Activated CD4-positive, CD25-positive, alpha-beta regulatory T cell treated with anti-CD3 and anti-CD28 coated beads, Interleukin-2, amount 50 U/mL, for 72 hours (primary cell): ENCODE measurements at places on chromosomes 12 and 14.

DNA sequence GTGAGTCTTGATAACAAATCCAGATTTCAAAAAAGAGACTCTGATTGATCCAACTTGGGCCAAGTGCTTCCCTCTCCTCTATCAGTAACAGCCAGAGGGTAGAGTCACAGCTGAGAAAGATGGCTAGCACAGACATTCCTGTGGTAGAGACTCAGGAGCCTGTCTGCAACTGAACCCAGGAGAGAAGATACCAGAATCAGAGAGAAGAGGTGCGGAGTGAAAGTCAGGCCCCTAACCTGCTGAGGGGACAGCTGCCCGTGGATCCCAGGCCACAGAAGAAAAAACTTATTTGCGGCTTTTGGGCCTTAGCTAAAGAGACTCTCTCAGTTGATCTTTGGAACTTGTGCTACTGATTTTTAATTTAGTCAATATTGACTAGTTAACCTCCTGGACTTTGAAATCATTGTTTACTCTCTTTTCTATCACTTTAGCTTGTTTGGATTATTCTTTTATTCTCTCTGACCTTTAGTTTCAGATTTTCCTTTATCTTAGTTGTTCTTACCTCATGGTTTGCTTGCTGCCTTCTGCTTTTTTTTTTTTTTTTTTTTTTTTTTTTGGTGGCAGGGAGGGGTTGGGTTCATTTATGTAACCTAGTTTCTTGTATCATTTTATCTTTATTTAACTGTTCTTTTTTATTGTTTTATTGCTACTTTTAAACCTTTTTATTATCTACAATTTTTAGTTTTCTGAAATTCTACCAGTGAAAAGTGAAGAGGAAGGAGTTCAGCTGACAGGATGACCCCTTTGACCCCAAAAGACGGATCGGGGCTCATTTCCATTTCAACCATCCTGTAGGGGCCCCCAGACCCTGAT is 154.9 kb upstream of the KRR1 start:
- no peak for DNase-seq

DNA sequence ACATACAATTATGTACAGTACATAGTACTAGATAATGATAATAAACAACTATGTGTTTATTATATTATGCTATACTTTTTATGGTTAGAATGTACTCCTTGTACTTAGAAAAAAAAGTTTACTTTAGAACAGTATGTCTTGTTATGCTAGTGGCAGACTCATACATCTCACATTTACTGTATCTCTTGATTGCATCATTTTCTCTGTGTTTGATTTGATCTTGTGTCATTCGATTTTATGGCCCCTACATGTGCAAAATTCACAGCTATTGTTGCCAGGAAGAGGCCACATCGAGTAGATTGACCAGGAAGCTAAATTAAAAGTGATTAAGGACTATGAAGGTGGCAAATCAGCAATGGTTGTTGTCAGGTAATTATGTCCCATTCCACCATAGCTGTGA is 153.0 kb downstream of the PCNX1 start:
- DNase-seq, result no peak

DNA sequence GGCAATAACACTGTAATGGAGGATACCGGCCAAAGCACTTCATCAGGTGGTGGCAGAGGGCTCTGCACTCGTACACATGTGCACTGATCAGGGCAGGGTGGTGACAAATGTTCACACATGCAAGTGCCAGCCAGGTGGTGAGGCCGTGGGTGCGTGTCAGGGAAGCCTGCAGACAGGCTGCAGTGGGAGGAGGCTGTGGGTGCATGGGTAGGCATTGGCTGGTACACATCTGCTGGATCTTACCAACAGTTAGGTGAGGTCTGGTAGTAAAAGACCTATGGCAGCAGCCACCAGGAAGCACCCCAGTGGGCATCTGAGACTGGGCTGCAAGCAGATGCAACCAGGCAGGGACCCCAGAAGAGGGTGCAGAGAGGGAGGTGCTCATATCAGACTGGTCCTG is 65.3 kb downstream of the PDE6H start:
- no peak for DNase-seq

DNA sequence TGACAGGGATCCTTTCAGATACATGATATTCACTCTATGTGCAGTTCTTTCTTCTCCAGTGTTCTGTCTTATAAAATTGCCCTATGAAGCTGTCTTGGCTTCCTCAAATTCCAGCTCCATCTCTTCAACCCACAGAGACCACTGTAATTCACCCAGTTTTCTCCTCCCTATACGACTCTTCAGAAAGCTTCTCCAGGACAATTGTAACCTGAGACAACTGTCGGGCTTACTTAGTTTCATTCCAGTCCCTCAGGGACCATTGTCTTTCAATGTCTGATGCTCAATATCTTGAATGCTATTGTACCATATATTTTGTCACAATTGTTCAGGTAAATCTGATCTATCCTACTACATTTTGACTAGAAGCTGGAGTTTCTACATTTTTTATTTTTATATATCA is 345.3 kb downstream of the RPL10L start:
- no peak for DNase-seq

GRCh38 chr12:105843561-105843960 is 295.2 kb downstream of the NUAK1 start:
- no peak for DNase-seq

DNA sequence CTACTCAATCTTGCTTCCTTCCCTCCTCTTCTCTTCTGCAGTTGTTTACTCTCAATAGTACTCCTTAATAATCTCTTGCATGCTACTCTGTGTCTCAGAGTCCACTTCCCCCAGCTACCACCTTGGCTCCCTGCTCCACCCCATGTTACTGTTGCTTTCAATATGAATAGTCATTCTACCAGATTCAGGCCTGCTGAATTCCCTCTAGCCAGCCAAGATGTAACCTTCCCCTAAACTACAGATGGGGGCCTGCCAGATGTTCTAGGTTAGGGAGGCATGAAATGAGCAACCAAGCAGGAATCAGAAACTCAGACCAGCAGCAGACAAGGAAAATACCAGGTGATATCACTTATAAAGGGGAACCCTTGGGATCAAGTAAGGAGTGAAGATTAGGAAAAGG is 392.1 kb upstream of the DDHD1 start:
- DNase-seq, result no peak

- no peak for DNase-seq
These were observed 7.8 kb downstream of the ARG2 start for GRCh38 chr14:67627519-67627918.

- no peak for DNase-seq
These were observed 75.6 kb downstream of the PLEKHA5 start for GRCh38 chr12:19205120-19205519.
